ENCODE measurements at places on chromosomes 4 and X.

DNA sequence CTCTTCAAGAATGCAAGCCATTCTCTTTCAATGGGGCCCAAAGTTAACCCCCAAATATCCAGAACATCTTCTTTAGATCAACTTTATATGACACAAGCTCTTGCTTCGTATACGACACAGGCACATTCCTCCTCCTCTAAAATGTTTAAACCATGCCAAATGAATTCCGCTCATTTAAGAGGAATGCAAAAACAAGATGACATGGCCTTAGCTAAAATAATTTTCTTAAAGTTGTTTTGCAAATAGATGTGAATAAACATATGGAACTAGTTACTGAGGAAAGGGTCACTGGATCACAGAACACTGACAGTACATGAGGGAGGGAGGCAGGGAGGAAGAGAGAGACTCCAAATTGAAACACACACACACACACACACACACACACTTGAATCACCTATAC, 97.4 kb downstream of the RASL11B start:
- DNase-seq, result no peak

DNA sequence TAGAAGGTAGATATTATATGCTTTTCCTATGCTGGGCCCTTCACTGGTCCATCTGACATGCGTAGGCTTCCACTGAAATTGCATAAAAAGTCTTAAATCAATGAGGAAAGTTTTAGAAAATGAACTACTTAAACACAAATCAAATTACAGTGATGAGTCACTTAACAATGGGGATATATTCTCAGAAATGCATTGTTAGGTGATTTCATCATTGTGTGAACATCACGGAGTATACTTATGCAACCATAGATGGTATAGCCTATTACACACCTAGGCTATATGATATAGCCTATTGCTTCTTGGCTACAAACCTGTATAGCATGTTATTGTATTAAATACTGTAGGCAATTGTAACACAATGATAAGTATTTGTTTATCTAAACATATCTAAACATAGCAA, 10.3 kb downstream of the STAP1 start:
- DNase-seq, result no peak

DNA sequence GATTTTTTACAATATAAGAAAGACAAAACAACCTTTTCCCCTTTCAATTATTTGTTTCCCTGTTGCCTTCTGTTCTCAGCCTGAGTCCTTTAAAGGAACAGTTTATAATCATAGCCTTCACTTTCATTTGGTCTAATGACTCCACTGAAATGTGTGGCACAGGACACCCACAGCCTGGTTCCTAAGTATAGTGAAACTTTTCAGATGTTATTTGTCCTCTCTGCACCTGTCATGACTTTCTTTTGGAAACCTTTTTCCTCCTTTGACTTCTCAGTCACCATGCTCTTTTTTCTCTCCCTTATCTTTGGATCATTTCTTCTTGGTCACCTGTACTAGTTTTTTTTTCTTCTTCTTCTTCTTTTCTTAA, 237.8 kb upstream of the ANXA3 start:
- no peak for DNase-seq

- no peak for DNase-seq
Observed at GRCh38 chr4:8544741-8545438, 35.3 kb upstream of the GPR78 start.

GRCh38 chrX:47854474-47854873, 17.8 kb downstream of the ZNF81 start:
- DNase-seq, result no peak

DNA sequence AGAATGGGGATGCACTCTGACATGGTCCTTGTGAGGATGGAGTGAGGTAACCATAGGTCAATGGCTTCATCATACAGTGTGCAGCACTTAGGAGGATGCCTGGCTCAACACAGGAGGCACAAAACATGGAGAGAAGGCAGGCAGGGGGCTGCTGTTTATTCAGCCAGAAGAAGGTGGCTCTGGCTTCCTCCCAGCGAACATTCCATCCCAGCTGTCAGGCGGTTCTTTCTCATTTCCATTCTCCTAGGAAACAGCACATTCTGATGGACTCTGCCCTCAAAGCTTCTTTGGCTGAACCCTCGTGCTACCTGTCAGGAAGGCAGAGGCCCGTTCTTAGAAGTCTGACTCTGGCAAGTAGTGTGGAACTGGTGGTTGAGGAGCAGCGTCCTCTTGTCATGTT, 18.6 kb downstream of the STK32B start:
- DNase-seq, result no peak

GRCh38 chr4:188295899-188296298, 156.7 kb downstream of the TRIML1 start:
- DNase-seq, result no peak

DNA sequence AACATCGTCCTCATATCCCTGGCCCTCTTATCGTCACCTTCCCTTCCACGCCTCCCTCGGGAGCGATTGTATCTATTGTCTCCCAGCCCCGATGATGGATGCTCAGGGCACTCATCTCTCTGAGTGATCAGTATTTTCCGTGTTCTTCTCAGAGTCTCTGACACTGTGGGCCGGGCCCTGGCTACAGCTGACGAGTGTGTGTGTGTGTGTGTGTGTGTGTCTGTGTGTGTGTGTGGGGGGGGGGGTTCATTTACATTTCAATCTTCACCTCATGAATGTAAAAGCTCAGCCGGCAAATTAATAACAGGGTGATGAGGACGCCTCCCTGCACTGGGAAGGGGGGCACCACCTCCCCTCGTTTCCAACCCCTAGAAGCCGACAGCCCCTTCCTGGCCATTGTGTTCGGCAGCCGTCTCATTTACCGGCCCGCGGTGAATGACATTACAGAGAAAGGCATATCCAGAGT, 159.5 kb downstream of the SHOX start:
- DNase-seq, result no peak

DNA sequence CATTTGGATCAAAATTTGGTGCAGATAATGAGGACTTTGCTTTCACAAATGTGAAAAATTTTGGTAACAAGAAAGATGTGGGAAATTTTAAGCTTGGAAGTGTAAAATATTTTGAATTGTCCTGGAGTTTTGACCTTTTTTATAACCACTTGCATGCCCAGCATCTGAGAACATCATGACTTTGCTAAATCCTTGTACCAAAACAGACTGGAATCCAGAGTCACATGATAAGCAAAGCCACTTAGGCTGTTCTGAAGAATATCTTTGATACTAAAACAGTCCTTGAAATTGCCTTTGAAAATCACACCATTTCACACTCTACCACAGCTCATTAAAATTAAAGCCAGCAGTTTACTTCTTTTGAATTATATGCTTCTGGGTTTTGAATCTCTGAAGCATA, 2.5 kb upstream of the PPM1K start:
- DNase-seq, result no peak

GRCh38 chr4:151184523-151185458, 85.4 kb downstream of the RPS3A start:
- DNase-seq, result no peak

GRCh38 chr4:139720806-139721205, 55.2 kb downstream of the MGST2 start:
- DNase-seq, result no peak

DNA sequence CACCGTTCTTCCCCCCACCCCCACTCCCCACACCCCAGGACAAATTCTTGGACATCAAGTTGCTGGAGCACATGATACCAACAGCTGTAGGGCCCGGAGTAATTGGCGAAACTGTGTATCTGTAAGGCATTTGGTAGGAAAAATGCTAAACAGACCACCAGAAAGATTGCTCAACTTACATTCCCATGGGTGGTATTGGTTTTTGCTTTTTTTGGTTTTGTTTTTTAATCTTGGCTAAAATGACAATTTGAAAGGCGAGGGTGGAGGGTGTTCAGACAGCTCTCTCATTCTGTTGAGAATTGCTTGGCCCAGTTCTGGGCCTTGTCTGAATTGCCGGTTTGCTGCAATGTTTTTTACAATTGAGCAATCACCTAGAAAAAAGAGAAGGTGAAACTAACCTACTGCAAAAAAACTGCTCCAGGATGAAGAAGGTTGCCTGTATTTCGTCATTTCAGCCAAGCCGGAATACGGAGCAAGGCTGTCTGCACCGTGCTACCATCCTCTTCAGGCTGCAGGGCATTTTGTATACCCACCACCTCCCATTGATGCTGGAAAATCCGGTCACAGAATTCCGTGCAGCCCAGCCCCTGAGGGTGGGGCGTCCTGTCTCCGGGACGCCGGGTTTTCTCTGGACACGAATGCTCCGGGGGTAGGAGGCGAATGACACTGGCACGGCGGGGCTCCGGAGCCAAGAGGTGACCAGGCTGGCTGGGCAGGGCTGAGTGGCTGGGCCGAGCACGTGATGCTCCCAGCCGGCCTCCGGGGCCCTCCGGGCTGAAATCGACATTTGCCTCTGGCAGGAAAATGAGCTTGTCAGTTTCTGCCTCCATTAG, at the start of gene CLCN4:
TSS of gene CLCN4 (plus strand) at position 777 of the 833 bp plus-strand sequence. CDS start 28,058 bp downstream, outside the sequence.
- DNase-seq, result no peak

GRCh38 chr4:186878203-186878776, 154.6 kb upstream of the FAT1 start:
- no peak for DNase-seq

DNA sequence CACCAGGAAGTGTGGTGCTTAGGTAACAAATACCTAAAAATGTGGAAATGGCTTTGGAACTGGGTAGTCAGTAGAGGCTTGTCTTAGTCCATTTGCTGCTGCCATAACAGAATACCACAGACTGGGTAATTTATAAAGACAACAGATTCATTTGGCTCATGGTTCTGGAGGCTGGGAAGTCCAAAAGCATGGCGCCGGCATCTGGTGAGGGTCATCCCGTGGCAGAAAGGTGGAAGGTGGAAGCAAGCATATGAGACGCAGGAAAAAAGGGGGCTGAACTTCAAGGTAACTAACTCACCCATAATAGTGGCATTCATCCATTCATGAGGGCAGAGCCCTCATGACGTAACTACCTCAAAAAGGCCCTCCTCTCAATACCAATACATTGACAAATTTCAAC, 6.6 kb downstream of the FAM3A start:
- DNase-seq, result no peak

DNA sequence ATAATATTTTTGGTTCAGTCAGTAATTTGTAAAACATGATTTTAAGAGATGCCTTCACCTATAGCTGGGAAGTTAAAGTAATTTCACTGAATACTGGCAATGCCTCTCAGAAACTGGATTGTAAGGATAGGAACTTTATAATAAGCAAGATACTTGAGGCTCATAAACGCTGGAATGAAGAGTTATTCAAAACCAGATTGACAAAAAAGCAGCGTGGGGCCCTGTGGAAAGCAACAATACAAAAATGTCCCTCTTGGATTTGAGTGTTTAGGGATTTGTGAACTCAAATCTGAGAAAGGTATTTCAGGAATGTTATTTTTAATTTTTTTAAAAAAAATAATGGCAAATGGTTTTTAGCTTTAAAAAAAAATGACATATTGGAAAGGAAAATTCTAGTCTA, 94.6 kb downstream of the ANK2 start:
- no peak for DNase-seq

GRCh38 chr4:168588916-168589531, 92.2 kb downstream of the PALLD start:
- DNase-seq, result no peak

DNA sequence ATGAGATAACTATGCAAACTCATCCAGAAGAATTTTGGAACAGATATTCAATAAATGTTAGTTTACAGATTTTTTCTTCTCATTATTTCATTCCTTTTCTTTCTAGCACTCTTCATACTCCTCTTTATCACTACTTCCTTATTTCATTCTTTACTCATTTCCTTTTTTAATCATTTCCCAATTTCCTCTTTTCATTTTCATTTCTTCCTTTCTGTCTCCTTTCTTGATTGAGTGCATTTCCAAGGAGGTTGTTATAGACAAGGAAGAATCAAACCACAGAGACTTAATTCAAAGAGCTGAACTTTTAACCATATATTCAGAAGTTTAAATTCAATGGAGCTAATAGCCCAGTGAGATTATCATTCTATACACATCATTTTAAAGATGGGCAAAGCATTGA, 600.7 kb downstream of the ARAP2 start:
- DNase-seq, result no peak

DNA sequence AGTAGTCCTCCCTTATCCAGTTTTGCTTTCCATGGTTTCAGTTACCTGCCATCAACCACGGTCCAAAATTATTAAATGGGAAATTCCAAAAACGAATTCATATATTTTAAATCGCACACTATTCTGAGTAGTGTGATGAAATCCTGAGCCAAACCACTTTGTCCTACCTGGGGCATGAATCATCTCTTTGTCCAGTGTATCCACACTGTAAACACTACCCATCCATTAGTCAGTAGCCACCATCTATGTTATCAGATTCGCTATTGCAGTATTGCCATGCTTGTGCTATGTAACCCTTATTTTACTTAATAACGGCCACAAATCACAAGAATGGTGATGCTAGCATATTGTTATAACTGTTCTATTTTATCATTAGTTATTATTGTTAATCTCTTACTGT, 704.6 kb downstream of the SMARCA1 start:
- DNase-seq, result no peak

DNA sequence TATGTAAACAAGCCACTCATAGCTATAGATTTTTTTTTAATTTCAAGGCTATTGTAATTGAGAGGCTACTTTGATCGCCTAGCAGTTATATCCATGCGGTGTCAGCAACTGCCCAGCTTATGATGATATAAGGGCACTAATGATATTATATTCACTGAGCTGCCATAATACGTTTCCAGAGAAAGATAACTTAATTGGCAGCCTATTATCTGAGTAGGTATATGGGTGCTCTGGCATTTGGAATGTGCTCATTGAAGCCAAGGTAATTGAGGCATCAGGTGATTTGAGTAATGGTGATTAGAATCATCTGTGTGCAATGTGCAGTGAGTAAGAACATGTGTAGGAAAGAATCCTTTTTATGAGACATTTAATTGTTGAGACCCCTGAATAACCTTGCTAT, 490.0 kb downstream of the CENPC start:
- no peak for DNase-seq

DNA sequence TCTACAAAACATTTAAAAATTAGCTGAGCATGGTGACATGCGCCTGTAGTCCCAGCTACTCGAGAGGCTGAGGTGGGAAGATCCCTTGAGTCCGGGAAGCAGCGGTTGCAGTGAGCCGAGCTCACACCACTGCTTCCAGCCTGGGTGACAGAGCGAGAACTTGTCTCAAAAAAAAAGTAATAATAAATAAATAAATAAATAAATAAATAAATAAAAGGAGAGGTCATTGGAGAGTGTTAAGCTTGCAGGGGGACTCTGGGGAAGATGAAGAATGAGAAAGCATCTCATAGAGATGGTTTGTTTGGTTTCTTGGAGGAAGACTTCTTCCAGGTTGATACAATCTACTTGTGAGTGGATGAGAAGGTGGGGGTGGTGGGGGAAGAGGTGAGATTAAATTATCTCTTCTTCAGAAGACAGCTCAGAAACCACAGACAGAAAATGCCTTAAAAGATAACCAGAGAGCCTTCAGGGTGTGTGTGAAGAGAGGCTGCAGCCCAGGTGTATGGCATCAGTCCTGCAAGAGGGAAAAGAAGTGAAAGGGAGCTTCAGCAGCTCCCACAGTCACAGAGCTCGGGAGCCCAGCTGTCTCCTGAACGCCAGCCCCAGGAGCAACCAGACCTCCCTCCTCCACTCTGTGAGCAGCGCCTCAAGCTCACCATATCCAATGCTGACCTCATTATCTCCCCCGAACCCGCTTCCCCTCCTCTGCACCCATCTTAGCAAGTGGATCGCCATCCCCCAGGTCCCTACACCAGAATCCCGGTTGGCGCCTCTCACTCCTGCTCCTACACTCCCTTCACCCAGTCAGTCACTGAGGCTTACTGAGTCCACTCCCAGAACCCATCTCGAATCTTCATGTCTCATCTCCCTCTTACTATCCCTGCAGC, 48.2 kb downstream of the RBM47 start:
- no peak for DNase-seq

All from T-helper 9 cell (primary cell).